Stimulated activated CD8-positive, alpha-beta memory T cell treated with anti-CD3 and anti-CD28 coated beads, Interleukin-4, amount 100 ng/mL, for 1 hour (primary cell): ENCODE measurements at places on chromosomes 6 and 20.

- no peak for DNase-seq
These were observed 138.4 kb upstream of the STXBP5 start for GRCh38 chr6:147065786-147066185.

DNA sequence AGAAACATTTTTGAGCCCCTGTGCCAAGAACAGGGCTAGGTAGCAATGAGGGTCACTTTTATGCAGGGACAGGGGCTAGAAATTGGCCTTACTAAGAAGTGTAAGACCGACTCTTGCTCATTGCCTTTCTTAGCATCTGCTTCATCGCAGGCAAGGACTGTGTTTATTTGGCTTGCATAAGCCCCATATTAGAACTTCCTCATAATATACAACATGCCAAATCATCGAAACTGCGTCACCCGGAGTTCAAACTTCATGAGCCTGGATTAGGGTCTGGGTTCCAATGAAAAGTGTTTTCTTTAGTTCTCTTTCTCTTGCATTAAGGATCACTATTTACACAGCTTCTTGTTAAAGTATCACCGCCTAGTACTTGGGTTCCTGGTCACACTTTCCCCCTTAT lies 977 bp upstream of the SMAP1 start:
- no peak for DNase-seq

GRCh38 chr6:88376768-88377387 lies 210.7 kb upstream of the CNR1 start:
- DNase-seq = no peak

- no peak for DNase-seq
These were observed 228.0 kb upstream of the TAB2 start for GRCh38 chr6:149089510-149089909.

- DNase-seq = no peak
These were observed 104.5 kb downstream of the ADAT2 start for GRCh38 chr6:143346004-143346403.

- no peak for DNase-seq
These were observed 462.7 kb upstream of the SULF2 start for GRCh38 chr20:48247961-48248360.

DNA sequence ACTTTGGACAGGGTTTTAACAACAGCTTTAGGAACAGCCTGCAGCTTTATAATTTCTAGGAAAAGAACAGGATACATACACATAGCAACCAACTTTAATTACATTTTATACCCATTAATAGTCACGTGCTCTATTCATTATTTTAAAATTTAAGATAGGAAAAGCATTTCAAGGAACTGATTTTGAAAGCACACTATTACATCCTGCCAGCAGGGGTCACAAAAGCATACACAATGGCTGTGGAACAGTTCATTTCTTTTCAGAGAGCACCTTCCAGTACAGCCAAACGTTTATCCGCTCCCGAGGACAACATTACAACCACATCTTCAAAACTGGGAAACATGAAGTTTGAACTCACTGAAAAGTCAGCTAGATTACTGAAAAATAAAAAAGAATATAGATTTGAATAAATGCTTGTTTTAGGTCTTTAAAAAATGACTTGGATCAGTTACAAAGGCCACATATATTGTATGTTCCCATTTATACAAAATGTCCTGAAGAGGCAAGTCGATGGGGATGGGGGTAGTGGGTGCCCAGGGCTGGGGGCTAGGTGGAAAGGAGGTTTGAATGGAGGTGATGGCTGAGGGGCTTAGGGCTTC lies 104.6 kb upstream of the EXOC2 start:
- DNase-seq = no peak

- no peak for DNase-seq
These were observed 332.8 kb downstream of the BTBD9 start for GRCh38 chr6:38306931-38307330.
